ENCODE measurements at places on chromosomes 16 and 17.

- DNase-seq = peak; percentile 36
Observed at GRCh38 chr17:39926588-39927100, 757 bp downstream of the ORMDL3 start.

GRCh38 chr17:42675965-42676423 is 800 bp downstream of the PLEKHH3 start:
- DNase-seq = no peak

DNA sequence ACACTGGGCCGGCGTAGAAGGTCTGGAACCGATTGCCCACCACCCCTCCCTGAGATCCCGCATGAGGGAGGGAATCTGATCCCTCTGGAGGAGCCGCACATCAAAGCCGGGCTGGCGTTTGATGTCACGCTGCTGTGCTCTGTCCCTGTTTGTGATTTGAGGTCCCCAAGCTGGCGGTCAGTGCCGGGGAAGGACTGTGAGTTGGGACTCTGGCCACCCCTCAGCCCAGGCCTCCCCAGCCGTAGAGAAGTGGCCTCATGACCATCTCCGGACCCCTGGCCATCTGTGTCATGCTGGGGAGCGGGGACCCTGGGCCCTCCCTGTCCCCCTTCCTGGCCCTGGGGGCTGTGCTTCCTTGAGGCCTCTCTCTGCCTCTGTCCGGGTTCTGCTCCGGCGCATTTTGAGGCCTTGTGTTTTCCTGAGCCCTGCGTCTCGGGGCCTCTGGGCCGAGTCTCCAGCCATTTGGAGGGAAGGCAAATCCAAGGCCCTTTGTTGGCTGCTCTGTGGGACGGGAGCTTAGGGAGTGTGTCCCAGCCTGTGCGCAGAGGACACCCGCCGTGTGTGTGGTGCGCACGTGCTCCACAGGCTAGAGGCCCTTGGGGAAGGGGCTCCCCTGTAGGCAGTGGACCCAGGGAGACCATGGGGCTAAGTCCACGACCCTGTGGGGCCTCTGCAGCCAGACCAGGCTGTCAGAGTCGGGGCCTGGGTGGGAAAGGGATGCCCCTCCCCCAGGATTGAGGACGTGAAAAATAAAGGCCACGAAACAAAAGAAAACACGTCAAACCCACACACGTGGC is 15.1 kb downstream of the ASPSCR1 start:
- no peak for DNase-seq

- DNase-seq = no peak
Observed at GRCh38 chr17:9219631-9220397, 198.5 kb downstream of the NTN1 start.

DNA sequence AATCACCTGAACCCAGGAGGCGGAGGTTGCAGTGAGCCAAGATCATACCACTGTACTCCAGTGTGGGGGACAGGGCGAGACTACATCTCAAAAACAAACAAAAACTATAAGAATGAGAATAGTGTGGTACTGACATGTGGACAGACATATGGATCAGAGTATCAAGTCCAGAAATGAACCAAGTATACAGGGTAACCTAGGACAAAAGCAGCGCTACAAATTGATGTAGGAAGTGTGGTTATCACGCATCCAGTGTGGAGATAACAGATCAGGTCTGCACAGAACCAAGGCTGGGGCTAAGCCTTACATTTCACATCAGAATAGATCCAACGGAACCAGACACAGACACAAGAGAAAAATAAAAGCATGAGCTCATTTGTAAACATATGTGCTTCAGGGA is 23.0 kb upstream of the C16orf95 start:
- DNase-seq = no peak

DNA sequence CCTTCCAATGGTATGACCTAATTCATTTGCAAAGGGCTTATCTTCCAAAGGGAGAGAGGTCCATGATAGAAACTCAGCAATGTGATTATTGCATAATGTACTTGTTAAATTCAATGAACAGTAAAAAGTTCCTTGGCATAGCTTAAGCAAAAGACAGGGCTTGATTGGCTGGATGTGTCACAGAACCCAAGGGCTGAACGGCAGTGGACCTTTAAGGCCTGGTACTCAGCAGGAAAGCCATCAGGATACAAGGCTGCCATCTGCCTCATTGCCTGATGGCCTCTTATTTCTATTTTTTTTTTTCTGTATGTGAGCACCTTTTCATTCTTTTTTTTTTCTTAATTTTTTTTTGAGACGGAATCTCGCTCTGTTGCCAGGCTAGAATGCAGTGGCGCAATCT is 208.9 kb upstream of the WSCD1 start:
- DNase-seq = no peak

GRCh38 chr17:10757647-10758046 is 27.8 kb upstream of the TMEM220 start:
- no peak for DNase-seq

- no peak for DNase-seq
Observed at GRCh38 chr16:23863511-23864422, 28.0 kb downstream of the PRKCB start.

- no peak for DNase-seq
Observed at GRCh38 chr17:348692-349425, 3.7 kb downstream of the RPH3AL start.

DNA sequence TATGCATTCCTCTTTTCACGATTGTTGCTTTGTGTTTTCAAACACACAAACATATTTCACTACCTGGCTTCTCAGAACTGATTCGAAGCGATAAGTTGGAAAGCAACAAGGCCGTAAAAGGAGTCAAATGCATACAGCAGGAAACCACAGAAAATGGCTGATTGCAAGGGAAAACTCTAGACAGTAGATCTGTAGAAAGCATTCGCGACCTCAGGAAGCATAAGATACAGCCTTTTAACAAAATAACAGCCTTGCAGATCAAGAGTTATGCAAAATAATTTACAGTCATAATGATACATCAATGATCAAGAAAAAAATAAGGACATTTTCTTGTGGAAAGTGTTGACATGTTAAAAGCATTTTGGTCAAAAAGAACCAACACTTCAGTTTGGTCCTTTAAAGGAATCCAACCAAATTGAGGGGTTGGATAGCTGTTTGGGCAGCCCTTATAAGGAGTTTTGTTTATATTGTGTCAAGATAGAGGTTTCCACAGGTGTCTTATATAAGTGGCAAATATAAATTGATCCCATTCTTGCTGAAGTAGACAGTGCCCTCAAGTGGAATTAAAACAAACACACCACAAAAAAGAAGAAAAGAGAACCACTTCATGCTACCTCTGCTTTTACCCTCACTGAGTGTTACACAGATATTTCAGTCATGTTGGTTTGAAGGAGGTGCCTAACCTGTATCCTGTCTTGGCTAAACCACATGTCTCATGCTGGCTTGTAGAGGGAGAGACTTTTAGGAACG is 5.5 kb downstream of the CYLD start:
- no peak for DNase-seq

DNA sequence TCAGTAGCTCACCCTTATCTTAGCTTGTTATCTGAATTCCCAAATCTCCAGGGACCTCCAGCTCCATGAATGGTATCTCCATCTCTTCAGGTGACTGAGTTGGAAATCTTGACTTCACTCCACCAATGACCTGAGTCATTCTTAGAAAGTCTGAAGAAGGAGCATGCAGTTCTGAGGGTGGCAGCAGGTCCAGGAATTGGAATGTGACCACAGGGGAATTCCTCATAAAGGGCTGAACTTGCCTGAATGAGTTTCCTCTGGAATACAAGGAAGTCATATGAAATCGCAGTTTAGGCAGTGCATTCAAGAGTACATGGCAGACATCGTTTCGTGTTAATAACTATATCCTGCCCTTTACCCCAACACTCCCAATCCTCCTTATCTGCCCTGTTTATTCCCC is 12.5 kb upstream of the PYY start:
- no peak for DNase-seq

- DNase-seq = no peak
Observed at GRCh38 chr17:49776551-49777300, 11.8 kb upstream of the KAT7 start.

DNA sequence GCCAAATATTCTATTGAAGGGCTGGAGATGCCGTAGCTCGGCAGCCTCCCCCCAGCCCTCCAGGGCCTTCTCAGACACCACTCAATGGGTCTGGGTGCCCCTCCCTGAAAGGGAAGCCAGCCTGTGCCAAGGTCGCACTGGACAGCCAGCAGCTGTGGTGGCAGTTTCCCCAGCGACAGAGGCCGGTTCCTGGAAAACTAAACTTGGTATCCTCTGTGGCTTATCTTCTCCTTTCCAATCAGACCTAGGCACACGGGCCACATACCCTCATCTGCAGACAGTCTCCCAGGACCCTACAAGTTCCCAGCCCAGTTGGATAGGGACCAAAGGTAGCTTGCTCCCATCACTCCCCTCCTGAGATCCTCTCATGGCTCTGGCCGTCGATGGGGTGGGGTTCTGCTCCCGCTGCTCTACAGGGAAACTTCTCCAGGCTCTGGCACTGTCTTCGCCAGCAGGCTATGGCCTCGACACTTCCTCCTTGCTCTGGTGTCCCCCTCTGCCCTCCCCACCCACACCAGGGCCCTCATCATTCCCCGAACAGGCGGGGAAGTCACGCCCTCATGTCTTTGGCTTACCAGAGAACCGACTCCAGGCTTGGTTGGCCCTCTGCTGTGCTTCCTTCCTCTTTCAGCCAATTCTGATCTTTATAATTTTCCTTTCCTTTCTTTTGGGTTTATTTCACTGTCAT is 18.3 kb upstream of the IL21R start:
- no peak for DNase-seq

GRCh38 chr16:67847064-67847861 is at the start of gene CENPT:
CENPT (minus strand) TSS chr16:67847693; CDS start chr16:67833859, 13,834 bp downstream.
- no peak for DNase-seq

DNA sequence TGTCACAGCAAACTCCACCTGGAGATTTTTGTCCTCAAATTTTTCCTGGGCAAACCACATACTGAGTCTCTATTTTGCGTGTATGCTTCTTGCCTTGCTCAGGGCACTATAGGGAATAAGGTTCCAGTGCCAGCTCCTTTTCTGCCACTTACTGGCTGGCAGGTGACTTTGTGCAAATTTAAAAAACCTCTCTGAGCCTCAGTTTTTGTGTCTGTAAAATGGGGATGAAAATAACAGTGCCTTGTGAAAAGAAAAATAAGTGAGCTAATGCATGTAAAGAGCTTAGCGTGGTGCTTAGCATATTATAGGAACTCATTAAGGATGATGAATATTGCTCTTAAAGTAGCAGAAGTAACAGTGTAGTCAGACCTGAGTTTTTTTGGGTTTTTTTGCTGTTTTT is 19.9 kb downstream of the CLEC19A start:
- no peak for DNase-seq

GRCh38 chr17:81453076-81453475 is 57.8 kb downstream of the BAHCC1 start:
- no peak for DNase-seq

- no peak for DNase-seq
Observed at GRCh38 chr17:48539177-48539576, 5.7 kb downstream of the HOXB2 start.

DNA sequence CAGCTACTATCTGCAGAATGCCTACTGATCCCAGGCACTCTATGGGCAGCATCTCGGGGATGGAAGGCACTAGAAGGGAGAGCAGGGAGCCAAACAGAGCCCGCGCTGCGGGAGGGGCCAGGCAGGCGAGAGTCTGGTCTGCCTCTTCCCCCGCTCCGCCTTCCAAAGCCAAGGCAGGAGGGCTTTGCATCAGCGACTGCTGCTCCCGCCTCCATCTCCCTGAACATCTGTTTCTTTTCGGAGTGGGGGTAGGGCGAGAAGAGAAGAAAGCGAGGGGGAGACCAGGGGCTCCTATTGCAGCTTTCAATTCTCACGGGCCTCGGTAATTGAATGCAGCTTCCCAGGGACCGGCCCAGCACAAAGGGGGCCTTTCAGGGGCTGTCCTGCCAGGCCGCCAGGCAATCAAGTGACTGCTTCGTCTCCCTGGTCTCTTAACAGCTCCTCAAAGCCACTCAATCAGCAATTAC is 31.4 kb upstream of the CDC42EP4 start:
- no peak for DNase-seq

DNA sequence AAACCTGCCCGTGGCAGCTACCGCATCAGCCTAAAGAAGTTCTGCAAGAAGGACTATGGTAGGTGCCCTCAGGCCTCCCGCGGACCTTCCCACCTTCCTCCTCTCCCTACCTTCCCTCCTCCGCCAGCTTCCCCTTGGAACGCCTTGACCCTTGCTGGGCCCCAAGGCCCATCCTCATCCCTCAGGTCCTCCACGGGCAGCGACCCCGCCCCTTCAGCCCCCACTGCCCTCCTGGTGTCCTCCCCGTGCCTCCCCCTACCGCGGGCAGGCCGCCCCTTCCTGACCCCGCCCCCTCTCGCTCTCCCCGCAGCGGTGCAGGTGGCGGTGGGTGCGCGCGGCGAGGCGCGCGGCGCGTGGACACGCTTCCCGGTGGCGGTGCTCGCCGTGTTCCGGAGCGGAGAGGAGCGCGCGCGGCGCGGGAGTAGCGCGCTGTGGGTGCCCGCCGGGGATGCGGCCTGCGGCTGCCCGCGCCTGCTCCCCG is 1.4 kb upstream of the TBC1D24 start:
- DNase-seq = peak; percentile 37

DNA sequence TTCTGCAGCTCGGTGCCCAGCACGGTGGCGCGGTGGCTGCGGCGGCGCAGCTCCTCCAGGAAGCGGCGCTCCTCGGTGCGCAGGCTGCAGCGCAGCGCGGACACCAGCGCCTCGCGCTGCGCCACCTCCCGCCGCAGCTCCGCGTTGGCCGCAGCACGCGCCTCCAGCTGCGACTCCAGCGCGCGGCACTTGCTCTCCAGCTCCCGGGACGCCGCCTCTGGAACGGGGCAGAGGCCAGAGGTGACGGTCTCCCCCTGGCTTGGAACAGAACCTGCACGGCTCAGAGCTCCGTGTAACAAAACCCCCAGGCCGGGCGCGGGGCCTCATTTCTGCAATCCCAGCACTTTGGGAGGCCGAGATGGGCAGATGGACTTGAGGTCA is 13.2 kb upstream of the CLUH start:
- DNase-seq = peak; percentile 24

- no peak for DNase-seq
Observed at GRCh38 chr17:75540923-75541503, 15.5 kb downstream of the LLGL2 start.

DNA sequence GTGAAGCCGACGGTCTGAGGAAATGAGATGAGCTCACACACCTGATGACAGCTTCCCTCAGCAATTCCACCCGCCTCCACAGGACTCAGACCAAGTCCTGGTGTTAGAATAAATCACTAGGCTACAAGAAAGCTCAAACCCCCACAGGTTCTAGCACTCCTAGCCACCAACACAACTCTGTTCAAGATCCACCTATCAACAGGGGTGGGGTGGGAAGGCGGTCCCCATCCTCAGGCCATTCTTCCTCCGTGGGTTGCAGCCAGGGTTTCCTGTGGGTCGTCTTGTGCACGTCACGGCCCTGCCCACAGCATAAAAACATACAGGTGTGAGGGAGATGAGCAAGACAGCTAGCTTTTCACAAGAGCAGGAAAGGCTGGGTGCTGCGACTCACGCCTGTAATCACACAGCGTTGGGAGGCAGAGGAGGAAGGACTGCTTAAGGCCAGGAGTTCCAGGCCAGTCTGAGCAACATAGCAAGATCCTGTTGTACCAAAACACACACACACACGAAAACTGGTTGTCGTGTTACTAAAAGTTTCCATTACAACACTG is 81.1 kb downstream of the ANKRD11 start:
- DNase-seq = peak; percentile 59

GRCh38 chr16:70808371-70808770 is 7.4 kb upstream of the VAC14 start:
- DNase-seq = no peak
